Lower lobe of right lung (tissue), 2 donors: ENCODE measurements at places on chromosomes 4 and X. TPM values are rescaled to one million over a fixed set of nuclear protein-coding genes. Genes with fewer than 3 reads are reported as not detected.

Gene RBM10
- total RNA-seq: 32.1 TPM

Gene NAT8L
- 0.24 TPM for total RNA-seq

Gene SHOX
- total RNA-seq: not detected

GRCh38 chr4:183773790-183774189 lies 114.7 kb downstream of the TRAPPC11 start:
- no peak for DNase-seq
- H3K4me3 ChIP-seq: no peak overlapping the region
- no peaks in the 10 kb centered on the region for H3K36me3 ChIP-seq
- no peaks in the 10 kb centered on the region for H3K4me1 ChIP-seq

Gene GAGE2A
- total RNA-seq: not detected

Gene COL4A6
- total RNA-seq: 1.8 TPM

Gene NSG1
- 0.50 TPM for total RNA-seq
